ENCODE measurements at places on chromosomes 7 and 10.

DNA sequence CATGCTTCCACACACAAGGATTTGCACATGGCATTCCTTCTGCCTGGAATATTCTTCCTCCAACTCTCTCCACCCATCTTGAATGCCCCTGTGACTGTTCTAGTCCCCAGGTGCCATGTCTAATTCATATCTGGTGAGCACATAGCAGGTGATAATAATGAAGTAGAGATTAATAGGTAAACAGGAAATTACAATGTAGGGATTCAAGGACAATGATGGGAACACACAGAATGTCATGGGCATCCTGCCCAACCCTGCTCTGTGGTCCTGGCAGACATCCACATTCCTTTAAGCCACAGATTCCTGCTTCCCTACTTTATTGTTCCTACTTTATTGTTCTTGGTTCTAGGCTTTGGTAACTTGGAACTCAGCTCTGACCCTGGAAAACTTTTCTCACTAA lies 115.8 kb downstream of the THSD7A start:
- no peaks in the 10 kb centered on the region for H3K36me3 ChIP-seq
- no peaks in the 10 kb centered on the region for H3K27me3 ChIP-seq
- no peak overlapping the region for H3K4me3 ChIP-seq
- no peaks in the 10 kb centered on the region for H3K4me1 ChIP-seq
- H3K27ac ChIP-seq = no peak overlapping the region

- DNase-seq = no peak
- no peak overlapping the region for H3K27ac ChIP-seq
- H3K27me3 ChIP-seq = peaks cover 99% of the 10 kb centered on the region
Measured at GRCh38 chr10:49394933-49395740, 752 bp downstream of the DRGX start.

DNA sequence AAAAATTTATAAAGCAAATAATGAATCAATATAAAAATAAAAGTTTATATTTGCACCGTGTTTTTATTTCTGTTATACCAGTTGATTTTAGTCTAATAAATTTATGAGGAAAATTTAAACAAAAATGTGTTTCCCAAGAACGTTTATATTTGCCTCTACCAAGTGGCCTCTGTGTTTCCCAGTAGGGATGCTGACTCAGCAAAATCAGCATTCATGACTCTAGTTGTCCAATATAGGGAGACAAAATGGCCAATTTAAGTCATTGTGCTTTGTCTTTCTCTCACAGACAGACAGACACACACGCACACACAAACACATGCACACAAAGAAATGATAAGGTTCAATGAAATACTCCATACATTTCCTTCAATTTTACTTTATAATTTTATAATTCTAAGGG lies 942.5 kb upstream of the ZWINT start:
- no peak overlapping the region for H3K4me3 ChIP-seq
- no peak overlapping the region for H3K27ac ChIP-seq
- no peak for DNase-seq
- no peaks in the 10 kb centered on the region for H3K4me1 ChIP-seq
- no peaks in the 10 kb centered on the region for H3K36me3 ChIP-seq
- no peaks in the 10 kb centered on the region for H3K27me3 ChIP-seq

- no peak for DNase-seq
- H3K36me3 ChIP-seq = no peaks in the 10 kb centered on the region
- no peaks in the 10 kb centered on the region for H3K27me3 ChIP-seq
- H3K4me3 ChIP-seq = no peak overlapping the region
- no peaks in the 10 kb centered on the region for H3K4me1 ChIP-seq
Measured at GRCh38 chr7:113279256-113279655, 160.9 kb upstream of the SMIM30 start.

- H3K4me3 ChIP-seq = no peak overlapping the region
- DNase-seq = no peak
- no peaks in the 10 kb centered on the region for H3K4me1 ChIP-seq
- no peak overlapping the region for H3K27ac ChIP-seq
Measured at GRCh38 chr10:47402641-47403301, 18.7 kb upstream of the ZNF488 start.

DNA sequence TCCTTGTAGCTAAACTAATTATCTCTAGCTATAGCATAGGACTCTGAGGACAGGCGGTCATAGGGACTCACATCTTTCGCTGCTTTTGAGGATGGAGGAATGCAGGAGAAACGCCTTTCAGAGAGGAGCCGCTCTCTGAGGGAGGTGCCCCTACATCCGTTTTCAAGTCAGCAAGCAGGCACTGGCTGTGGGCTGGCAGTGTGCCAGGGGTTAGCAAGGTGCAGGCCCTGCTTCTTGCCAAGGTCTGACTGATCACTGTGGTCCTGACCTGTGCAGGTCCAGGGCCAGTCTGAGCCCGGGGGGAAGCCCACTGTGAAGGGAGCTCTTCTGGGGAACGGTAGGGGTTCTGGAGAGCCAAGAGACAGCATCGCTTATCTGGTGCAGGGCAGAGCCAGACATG lies 89.4 kb downstream of the SH3PXD2A start:
- H3K36me3 ChIP-seq = peaks cover 5% of the 10 kb centered on the region
- DNase-seq = peak; percentile 78
- peak overlapping the region; percentile 83 for H3K27ac ChIP-seq
- peak overlapping the region; percentile 63 for H3K4me3 ChIP-seq
- H3K4me1 ChIP-seq = peaks cover 45% of the 10 kb centered on the region
- H3K27me3 ChIP-seq = no peaks in the 10 kb centered on the region

GRCh38 chr10:30877111-30877510 lies 154.6 kb downstream of the ZNF438 start:
- no peak overlapping the region for H3K27ac ChIP-seq
- no peak overlapping the region for H3K4me3 ChIP-seq
- no peaks in the 10 kb centered on the region for H3K27me3 ChIP-seq
- no peaks in the 10 kb centered on the region for H3K4me1 ChIP-seq
- no peak for DNase-seq
- H3K36me3 ChIP-seq = peaks cover 4% of the 10 kb centered on the region

DNA sequence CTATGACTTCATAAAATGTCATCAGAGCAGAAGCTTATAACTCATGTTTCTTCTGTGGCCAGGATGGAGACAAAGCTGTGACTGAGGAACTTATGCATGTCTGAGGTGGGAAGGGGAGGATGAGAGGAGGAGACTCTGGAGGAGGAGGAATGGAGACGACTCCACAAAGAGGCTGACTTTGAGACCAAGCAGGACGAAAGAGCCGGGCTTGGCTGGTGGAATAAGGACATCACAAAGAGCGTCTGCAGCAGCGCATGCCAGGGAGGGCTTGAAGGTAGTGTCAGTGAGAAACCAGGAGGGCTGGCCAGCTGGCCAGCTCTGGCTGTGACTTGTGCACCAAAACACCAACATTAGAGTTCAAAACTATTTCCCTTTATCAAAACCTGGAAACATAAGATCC lies 6.1 kb upstream of the GDF2 start:
- no peak overlapping the region for H3K27ac ChIP-seq
- peaks cover 6% of the 10 kb centered on the region for H3K27me3 ChIP-seq
- H3K4me3 ChIP-seq = no peak overlapping the region
- DNase-seq = no peak
- H3K4me1 ChIP-seq = peaks cover 12% of the 10 kb centered on the region

GRCh38 chr7:155383756-155384491 lies 74.0 kb upstream of the EN2 start:
- H3K36me3 ChIP-seq = no peaks in the 10 kb centered on the region
- H3K27me3 ChIP-seq = peaks cover 83% of the 10 kb centered on the region
- no peak overlapping the region for H3K27ac ChIP-seq
- H3K4me3 ChIP-seq = no peak overlapping the region
- no peak for DNase-seq

- H3K27ac ChIP-seq = no peak overlapping the region
- no peaks in the 10 kb centered on the region for H3K4me1 ChIP-seq
- no peak for DNase-seq
Measured at GRCh38 chr10:117720931-117721835, 178.6 kb downstream of the EMX2 start.

- H3K4me1 ChIP-seq = no peaks in the 10 kb centered on the region
- no peaks in the 10 kb centered on the region for H3K36me3 ChIP-seq
- no peak overlapping the region for H3K27ac ChIP-seq
- H3K27me3 ChIP-seq = no peaks in the 10 kb centered on the region
Measured at GRCh38 chr7:42502022-42502421, 265.0 kb upstream of the GLI3 start.

- no peak for DNase-seq
- peaks cover 43% of the 10 kb centered on the region for H3K4me1 ChIP-seq
- no peaks in the 10 kb centered on the region for H3K27me3 ChIP-seq
Measured at GRCh38 chr10:102120991-102121738, 997 bp upstream of the LDB1 start.

GRCh38 chr7:135980012-135980551 lies 2.9 kb upstream of the MTPN start:
- H3K4me3 ChIP-seq = peak overlapping the region; percentile 84
- no peak for DNase-seq
- H3K27me3 ChIP-seq = no peaks in the 10 kb centered on the region
- H3K4me1 ChIP-seq = peaks cover 53% of the 10 kb centered on the region
- peak overlapping the region; percentile 91 for H3K27ac ChIP-seq
- H3K36me3 ChIP-seq = peaks cover 18% of the 10 kb centered on the region

DNA sequence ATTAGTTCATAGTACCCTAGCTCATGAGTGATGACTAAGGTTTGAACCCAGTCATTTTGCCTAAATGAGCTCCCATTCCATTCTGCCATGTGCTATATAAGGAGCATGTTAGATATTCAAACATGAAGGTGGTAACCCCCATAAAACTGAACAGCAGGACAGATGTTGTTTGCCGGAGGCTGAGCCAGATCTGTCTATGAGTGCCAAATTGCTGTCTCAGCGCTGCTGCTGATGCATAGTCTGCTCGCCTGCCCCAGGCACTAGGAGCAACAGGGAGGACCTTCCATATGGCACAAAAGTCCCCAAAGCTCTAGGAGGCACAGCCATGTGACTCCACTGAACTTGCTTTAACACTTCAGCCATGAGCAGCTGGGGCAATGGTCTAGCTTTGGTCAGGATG lies 466.0 kb upstream of the GHITM start:
- no peak for DNase-seq
- H3K27me3 ChIP-seq = no peaks in the 10 kb centered on the region
- H3K36me3 ChIP-seq = no peaks in the 10 kb centered on the region
- H3K27ac ChIP-seq = no peak overlapping the region
- no peak overlapping the region for H3K4me3 ChIP-seq

DNA sequence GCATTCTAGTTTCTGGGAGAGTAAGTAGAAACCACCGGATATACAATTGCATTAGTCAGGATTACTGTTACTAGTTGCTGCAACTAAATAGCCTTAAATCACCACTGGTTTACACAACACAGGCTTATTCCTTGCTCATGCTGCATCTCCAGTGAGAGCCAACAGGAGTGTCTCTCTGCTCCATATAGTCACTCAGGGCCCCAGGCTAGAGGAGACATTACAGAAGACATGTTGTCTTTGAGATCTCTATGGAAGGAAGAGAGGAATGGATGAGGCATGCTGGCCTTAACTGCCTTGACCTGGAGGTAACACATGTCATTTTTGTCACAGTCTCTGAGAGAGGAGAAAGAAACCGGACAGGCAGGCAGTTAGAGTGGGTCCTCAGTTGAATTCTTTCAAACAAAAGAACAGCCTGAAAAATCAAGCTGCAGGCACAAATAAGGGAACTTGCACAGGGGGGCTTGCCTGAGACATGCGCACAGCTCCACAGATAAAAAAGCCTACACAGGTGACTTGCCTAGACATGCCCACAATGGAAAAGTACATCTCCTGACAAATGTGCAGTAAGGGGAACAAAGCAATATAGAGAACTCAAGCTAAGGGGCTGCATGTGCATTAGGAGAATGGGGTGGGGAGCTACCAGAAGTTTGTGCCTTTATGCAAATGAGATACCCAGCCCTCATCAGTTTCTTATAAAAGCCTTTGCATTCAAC lies 348.0 kb downstream of the TYW1 start:
- DNase-seq = no peak
- H3K36me3 ChIP-seq = peaks cover 4% of the 10 kb centered on the region
- no peak overlapping the region for H3K4me3 ChIP-seq
- no peaks in the 10 kb centered on the region for H3K27me3 ChIP-seq
- no peak overlapping the region for H3K27ac ChIP-seq
- peaks cover 3% of the 10 kb centered on the region for H3K4me1 ChIP-seq

DNA sequence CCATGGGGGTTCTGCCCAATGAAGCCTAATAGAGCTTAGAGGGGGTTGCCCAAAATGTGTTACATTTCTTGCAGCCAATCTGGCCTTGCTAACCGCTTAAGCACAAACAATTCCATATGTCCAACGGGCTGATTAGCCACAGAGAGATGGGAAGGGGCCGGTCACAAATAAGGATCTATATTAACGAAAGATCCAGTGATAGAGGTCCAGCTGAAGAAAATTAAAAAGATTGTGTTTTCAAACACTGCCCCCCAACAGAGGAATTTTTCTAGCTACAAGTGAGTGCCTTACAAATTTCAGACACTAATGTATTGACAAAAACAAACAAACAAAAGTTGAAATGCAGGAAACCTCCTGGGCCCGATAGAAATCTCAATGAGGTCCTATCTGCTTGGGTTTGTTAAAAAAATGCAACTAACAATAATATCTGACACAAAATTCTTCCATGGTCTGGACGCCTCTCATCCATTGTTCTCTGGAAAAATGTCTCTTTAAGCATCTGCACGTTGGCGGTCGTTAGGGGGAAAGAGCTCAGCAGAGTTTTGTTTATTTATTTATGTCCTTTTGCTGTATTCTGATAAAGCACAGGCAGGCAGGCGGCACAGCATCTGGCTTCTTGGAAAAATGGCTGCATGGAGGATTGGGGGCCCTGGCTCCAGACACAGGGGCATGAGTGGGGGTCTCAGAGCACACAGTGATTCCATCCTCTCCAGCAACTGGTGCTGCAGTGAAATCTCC lies 402.0 kb downstream of the RPS24 start:
- peaks cover 2% of the 10 kb centered on the region for H3K4me1 ChIP-seq
- no peak for DNase-seq
- no peak overlapping the region for H3K4me3 ChIP-seq
- H3K36me3 ChIP-seq = no peaks in the 10 kb centered on the region
- peaks cover 87% of the 10 kb centered on the region for H3K27me3 ChIP-seq
- no peak overlapping the region for H3K27ac ChIP-seq

DNA sequence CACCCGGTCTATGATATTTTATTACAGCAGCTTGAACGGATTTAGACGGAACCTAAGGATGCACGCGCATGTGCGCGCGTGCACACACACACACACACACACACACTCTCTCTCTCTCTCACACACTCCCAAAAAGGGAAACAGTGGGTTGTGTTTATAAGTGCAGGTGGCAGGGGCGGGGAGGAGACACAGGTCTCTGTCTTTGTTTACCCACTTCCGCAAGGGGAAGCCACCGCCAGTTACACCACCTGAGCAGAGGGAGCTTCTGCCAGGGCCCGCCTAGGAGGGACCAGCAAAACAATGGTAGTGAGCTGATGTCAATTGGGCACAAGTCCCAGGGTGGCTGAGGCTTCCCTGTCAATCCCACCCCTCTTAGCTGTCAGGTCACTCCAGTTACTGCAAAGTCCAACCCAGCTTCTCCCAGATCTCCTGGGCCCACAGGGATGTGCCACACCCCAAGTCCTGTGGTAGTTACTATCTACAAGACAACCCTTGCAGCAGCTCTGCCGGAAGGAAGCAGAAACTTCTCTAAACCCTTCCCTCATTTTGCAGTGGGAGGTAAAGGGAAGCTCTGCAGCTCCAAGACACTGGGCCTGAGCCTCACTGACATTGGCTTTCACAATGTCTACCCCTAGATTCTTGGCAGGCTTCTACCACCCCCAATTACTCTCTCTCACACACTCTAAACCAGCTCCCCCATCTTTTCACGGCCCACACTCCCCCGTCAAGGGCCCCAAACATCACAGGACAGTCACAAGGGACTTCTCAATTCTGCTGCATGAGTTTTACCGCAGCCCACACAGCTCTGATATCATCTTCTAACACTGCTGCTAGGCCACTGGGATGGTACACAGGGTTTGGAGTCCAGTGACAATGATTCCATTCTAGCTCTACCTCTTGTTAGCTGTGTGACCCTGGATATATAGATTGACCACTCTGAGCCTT lies 17.6 kb downstream of the ANXA11 start:
- peak; percentile 65 for DNase-seq
- peaks cover 67% of the 10 kb centered on the region for H3K4me1 ChIP-seq
- peak overlapping the region; percentile 90 for H3K27ac ChIP-seq
- H3K36me3 ChIP-seq = peaks cover 23% of the 10 kb centered on the region
- H3K27me3 ChIP-seq = no peaks in the 10 kb centered on the region
